Stimulated activated CD4-positive, alpha-beta T cell treated with anti-CD3 and anti-CD28 coated beads, Interleukin-4, amount 100 ng/mL, for 24 hours (primary cell): ENCODE measurements at places on chromosomes 1 and 21.

GRCh38 chr1:160437432-160438316 is 37.3 kb downstream of the VANGL2 start:
- DNase-seq: peak; percentile 31

DNA sequence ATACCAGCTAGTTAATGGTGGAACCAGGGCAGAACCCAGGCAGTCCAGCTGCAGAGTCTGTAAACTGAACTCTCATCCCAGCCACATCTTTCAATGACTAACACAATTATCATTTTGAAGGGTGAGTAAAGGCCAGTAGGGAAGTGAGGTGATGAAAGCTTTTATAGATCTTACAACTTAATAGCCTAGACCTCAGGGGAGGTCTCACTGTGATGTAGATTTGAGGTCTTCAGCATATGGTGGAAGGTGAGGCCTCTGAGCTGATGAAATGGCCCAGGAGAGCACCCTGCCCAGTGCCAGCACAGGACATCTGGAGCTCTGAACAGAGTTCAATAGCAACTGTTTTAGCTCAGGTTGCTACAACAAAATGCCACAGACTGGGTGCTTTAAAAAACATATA is 44.8 kb upstream of the POU2F1 start:
- DNase-seq: no peak

DNA sequence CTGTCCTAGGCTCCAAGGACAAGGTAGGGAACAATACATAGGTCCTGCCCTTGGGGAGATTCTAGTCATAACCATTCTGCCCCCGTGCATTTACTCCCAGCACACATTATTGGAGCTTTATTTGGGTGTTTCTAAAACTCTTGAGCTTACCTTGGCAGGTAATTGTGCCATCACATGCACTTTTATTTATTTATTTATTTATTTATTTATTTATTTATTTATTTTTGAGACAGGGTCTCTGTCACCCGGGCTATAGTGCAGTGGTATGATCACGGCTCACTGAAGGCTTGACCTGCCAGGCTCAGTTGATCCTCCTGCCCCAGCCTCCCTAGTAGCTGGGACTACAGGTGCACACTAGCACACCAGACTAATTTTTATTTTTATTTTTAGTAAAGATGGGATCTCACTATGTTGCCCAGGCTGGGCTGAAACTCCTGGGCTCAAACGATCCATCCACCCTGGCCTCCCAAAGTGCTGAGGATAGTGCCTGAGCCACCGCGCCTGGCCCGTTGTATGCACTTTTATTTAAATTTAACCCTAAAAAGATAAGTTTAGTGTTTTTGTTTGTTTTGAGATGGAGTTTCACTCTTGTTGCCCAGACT is 9.2 kb downstream of the AGMAT start:
- no peak for DNase-seq

GRCh38 chr1:108190001-108190634 is 10.0 kb downstream of the SLC25A24 start:
- DNase-seq: no peak

DNA sequence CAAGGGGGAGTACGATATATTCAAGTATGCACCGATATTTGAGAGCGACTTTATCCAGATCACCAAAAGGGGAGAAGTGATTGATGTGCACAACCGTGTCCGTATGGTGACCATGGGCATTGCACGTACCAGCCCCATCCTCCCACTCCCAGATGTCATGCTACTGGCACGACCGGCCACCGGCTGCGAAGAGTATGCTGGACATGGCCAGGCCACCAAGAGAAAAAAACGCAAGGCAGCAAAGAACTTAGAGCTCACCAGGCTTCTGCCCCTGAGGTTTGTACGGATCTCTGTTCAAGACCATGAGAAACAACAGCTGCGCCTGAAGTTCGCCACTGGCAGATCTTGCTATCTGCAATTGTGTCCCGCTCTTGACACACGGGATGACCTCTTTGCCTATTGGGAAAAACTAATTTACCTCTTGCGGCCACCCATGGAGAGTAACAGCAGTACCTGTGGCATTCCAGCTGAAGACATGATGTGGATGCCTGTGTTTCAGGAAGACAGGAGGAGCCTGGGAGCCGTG is 16.5 kb downstream of the ATF3 start:
- DNase-seq: no peak

DNA sequence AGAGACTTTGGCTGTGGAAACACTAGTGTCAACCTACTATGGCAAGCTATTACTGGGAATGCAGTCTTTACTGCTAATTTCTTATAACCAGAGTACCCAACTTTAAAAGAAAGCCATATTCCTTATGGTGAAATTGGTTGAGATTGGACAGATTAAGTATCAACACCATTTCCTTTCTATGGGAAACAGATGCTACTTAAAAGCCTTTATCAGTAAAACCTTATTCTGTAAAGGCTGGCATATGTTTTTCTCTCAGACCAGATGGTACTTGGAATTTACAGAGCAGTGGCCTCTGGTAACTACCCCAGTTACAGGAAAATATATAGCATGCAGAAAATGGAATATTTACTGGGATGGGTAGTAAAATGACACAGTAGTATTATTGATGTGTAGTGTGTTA is 18.8 kb downstream of the IFI44 start:
- no peak for DNase-seq

DNA sequence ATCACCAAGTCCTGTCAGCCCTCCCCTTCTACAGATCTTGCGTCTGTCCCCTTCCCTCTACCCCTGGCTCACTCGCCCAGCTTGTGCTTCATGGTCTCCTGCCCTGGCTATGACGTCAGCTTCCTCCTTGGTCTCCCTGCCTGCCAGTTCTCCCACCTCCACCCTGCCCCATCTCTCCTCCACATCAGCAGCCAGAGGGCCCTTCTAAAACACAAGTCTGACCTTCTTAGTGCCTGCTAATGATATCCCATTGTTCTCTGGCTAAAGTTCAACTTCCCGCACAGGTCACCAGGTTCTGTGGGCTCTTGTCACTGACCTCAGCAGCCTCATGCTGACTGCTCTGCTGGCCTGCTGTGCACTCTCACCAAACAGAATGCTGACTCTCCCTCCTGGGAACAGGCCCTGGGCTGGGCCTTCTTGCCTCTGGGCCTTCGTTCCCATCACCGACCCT is 24.7 kb upstream of the MYCL start:
- DNase-seq: no peak

GRCh38 chr1:243916160-243916559 is 66.1 kb upstream of the AKT3 start:
- DNase-seq: no peak

- peak; percentile 73 for DNase-seq
Observed at GRCh38 chr1:45326627-45327623, at the start of gene HPDL. HPDL (plus strand) TSS chr1:45326895; CDS start chr1:45327149, 254 bp downstream.

GRCh38 chr1:63924600-63924999 is 150.8 kb downstream of the ROR1 start:
- no peak for DNase-seq
